ENCODE measurements at places on chromosomes 5 and 9.

DNA sequence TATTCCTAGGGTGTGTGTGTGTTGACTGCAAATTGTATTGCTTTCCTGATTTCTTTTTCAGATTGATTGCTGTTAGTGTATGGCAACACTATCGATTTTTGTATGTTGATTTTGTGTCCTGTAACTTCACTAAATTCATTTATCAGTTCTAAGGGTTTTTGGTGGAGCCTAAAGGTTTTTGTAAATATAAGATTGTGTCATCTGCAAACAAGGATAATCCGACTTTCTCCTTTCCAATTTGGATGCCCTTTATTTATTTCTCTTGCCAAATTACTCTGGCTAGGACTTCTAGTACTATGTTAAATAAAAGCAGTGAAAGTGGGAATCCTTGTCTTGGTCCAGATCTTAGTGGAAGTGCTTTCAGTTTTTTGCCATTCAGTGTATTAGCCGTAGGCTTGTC lies 340.9 kb upstream of the KLF4 start:
- DNase-seq = no peak

GRCh38 chr5:11222169-11222568 lies 461.1 kb upstream of the DAP start:
- DNase-seq = no peak

- DNase-seq = peak; percentile 17
These were observed 110.4 kb downstream of the STARD4 start for GRCh38 chr5:111401906-111402305.

GRCh38 chr5:158451203-158451992 lies 592.5 kb upstream of the CLINT1 start:
- DNase-seq = no peak

DNA sequence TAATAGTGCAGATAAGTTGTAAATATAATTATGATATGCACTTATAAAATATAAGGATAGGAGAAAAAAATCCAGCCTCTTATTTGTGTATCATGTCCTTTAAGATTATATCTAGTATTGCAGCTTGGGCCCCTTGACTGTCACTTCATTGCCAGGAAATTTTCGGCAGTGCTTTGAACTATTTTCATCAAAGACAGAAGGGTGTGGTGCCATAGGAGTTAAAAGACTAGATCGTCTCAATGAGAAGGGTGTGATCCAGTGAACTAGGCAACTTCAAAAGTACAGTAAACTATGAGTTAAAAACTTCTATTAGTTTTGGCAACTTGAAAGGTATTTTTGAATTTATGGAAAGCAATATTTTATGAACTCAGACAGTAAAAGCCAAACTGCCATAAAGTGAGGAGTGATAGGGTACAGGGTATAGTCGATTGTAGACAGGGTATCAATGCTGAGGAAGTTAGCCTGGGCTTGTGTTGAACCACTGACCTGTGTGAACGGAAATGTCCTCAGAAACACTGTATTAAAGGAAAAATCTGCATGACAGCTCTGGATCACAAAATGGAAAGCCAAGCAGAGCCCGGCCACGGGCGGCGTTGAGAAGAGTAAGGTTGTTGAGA lies 48.6 kb upstream of the IZUMO3 start:
- no peak for DNase-seq

GRCh38 chr5:43314724-43315123 lies 1.5 kb upstream of the HMGCS1 start:
- no peak for DNase-seq

GRCh38 chr9:84027201-84027600 lies 46.6 kb downstream of the RMI1 start:
- DNase-seq = no peak

GRCh38 chr5:14006823-14007520 lies 62.5 kb upstream of the DNAH5 start:
- no peak for DNase-seq

DNA sequence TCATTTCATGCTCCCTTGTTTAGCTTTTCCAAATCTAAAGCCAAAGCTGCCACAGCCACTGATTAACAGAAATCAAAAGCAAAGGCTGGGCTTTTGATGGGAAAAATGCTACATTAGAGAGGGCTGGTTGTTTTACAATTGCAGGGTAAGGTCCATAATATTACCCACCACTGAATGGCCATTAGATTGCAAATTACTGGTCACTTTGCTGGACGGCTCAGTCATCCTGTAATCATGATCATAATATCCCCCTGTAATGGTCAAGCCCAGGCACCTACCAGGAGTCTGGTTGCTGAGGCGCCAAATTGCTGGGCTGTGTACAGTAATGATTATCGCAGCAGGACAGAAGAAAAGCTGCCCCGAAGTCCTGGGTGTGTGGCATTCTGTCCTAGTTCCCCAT lies 286.5 kb downstream of the ZSWIM6 start:
- DNase-seq = no peak

DNA sequence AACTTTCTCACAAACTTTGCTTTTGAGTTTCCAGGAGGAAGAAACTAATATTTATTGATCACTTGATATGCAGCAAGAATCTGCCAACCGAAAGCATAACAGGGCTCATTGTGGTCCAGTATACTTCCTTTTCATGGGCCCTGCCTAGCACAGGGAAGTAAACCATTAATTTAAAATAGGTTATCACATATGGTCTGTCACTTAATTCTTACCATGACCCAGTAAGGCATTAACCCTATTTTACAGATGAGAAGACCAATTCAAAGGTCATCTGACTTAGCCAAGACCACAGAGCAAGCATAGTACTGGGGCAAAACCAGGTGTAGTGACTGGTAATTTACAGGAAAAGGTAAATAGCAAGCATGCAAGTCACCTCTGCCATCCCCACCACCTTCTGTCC lies 336.9 kb upstream of the DMAC1 start:
- no peak for DNase-seq

DNA sequence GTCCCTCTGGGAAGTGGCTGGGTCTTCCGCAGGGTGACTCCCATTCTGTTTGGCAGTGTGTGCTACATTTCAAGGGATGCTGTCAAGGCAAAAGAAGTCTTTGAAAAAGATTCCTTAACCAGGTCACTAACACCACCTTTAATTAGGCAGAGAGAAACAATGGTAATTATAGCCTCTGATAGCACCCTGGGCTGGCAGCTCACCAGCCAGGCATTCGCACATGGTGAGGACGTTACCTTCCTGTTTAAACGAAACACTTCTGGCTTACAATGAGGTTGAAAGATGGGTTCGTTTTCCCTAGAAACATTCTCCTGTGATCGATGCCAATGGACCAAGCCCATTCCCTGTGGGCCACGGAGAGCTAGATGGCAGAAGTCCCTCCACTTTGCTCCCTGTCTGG lies 230.1 kb upstream of the PANK3 start:
- no peak for DNase-seq

GRCh38 chr9:123763910-123764588 lies 165.9 kb downstream of the DENND1A start:
- no peak for DNase-seq

GRCh38 chr9:108645520-108645919 lies 210.3 kb downstream of the ACTL7B start:
- DNase-seq = no peak

GRCh38 chr5:16784843-16785791 lies 151.0 kb downstream of the MYO10 start:
- no peak for DNase-seq

GRCh38 chr5:42991404-42992087 lies 48.6 kb downstream of the ANXA2R start:
- DNase-seq = peak; percentile 8

DNA sequence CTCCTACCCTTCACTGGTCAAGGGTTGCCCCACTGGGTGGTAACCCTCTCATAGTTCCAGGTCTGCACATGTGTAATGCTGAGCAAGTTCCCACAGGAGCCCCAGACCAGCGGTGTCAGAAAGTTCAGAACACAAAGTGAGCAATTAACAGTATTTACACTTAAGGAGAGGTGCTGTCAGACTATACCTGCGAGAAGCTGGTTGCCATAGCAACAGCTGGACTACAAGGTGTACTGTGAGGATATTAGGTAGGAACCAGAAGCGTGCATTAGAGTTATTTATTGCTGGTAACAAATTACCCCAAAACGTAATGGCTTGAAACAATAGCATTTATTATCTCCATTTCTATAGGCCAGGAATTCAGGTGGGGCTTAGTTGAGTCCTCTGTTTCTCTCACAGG lies 317.0 kb upstream of the RPS23 start:
- peak; percentile 69 for DNase-seq

DNA sequence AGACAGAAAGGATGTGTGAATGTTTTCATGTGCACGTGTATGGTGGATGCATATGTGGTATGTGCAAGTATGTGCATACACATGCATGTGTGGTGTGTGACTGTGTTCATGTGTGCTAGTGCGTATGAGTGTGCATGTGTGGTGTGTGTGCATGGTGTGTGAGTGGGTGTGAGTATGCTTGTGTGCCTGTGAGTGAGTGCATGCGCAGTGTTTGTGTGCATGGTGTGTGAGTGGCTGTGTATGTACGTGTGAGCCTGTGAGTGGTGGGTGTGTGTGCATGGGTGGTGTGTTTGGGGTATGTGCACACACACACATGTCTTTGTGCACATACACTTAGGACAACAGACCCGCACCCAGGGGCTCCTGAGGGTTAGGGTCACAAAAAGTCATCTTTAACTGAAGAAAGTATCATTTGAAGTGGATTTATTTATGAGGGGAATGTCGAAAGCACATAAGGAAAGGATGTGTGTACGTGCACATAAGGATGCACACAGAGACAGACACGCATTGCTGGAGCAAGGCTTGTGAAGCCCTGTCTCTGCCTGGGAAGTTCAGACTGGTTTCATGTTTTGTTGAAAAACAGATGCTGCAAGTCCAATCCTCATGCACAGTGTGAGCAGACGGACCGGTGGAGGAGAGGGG lies 237.0 kb downstream of the SYK start:
- DNase-seq = no peak

GRCh38 chr9:127548352-127548881 lies 63.7 kb upstream of the STXBP1 start:
- DNase-seq = no peak

GRCh38 chr9:133383438-133383837 lies 7.3 kb downstream of the STKLD1 start:
- no peak for DNase-seq

GRCh38 chr5:96048763-96049162 lies 87.1 kb upstream of the ELL2 start:
- DNase-seq = no peak

- DNase-seq = no peak
These were observed 662.1 kb downstream of the TLE4 start for GRCh38 chr9:80233906-80234305.

- DNase-seq = no peak
These were observed 135.3 kb downstream of the CETN3 start for GRCh38 chr5:90274216-90274615.

DNA sequence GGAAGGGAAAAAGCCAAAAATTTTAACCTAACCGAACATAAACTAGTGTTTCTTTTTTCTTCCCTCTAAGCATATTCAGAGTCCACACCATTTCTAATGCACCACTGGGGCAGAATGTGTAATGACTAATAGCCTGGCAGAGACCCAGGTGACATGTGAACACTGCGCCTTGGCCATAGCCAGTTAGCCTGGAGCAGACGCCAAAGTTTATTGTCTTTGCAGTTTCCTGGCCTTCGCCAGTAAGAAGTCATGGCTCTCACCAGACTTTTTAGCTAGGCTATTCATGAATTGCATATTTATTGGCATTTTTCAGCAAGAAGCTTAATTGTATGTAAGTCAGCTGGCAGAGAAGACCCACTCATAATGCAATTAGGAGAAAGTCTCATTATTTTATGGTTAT lies 182.8 kb upstream of the SLC27A6 start:
- DNase-seq = peak; percentile 7

GRCh38 chr5:115262011-115262320 lies 711 bp downstream of the PGGT1B start:
- DNase-seq = no peak

DNA sequence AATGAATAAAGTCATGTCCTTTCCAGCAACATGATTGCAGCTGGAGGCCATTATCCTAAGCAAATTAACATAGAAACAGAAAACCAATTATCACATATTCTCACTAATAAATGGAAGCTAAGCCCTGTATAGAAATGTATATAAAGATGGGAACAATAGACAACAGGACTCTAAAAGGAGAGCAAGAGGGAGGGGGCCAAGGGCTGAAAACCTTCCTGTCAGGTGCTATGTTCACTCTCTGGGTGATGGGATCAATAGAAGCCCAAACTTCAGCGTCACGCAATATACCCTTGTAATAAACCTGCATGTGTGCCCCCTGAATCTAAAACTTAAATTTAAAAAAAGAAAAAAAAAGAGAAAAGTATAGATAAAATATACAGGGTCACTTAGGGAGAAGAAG lies 163.7 kb upstream of the ACO1 start:
- DNase-seq = no peak

GRCh38 chr5:170311511-170312300 lies 14.1 kb upstream of the LCP2 start:
- DNase-seq = no peak

Measured in DMS53 (cell line).